Fibroblast of skin of left quadriceps (primary cell): ENCODE measurements at places on chromosomes 2 and 18.

DNA sequence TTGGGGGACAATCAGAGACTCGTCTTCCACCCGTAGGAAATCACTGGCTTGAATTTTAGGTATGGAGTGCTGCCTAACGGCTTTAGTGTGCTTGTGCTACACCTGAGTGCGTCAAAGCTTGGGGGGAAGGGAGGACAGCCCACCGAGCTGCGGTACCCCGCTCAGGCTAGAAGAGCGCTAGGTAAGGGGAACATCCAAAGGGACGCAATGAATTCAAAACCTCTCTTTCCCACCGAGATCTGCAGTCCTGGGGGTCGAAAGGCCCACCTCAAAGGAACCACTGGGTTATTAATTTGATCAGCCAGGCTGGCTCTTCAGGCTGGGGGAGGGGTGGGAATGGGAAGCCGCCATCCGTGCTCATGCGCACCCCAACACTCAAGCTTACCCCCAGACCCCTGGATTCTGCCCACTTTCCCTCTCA is 2.7 kb downstream of the EPHA4 start:
- DNase-seq, result no peak

DNA sequence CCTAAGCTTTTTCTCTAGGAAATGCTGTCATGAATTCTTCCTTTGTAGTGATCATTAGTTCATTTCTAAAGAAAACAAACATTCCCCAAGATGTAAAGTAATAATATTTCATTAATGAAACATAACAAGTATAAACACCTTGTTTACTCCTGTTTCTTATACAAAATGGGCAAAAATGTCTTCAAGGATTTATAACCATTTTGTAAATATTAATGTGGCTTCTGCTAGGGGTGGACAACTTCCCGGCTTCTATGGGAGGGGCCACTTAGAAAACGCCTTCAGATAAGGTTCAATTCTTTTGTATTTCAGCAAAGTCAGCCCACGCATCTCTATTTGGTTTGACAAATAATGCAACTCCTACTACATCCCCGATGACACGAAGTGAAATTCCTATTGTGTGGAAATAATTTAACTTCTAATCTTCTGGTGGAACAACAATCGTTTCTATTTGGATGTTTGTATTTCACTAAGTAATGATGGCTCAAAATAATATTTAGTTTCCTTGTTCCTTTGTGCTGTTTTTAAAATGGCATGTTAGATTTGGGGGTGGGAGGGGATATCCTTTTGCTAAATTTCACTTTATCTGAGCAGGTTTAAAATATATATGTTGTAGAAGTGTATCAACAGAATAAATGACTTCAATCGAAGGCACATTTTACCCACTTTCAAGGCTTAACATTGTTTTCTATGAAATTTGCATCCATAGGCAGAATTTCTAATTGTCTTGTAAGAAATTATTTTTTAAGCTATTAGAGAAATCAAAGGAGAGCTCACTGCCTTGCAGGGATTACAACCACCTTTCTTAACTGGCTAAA is 14.7 kb upstream of the HOXD1 start:
- DNase-seq, result no peak

DNA sequence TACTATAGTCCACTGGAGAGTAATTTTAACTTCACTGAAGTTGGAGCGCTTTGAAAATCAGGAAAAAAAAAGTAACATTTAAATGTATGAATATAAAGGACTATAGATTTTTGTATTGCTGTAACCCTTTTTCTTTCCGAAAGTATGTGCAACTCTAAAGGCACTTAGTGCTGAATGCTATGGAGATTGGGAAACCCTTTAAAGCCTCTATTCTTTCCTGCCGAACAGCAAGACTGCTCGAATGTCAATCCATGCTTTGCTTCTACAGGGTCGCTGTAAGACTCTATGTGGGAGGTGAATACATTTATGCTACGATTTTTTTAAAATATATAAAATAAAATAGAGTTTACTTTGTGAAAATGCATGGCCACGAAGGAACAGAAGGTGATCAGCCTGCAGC is 825 bp downstream of the GRB14 start:
- no peak for DNase-seq

DNA sequence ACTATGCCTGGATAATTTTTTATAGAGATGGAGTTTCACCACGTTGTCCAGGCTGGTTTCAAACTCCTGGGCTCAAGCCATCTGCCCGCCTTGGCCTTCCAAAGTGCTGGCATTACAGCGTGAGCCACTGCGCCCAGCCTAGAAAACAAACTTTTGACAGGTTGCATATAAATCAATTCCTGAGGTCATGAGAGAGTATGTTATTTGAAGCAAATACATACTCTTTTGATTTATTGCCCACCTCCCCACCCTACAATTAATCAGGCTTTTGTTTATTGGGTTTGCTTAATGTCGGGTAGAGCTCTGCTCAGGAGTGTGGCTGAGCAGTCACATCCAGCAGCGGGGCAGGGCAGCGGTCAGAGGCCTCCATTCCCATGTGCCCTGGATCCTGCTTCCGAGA is 37.9 kb upstream of the ASB1 start:
- no peak for DNase-seq

DNA sequence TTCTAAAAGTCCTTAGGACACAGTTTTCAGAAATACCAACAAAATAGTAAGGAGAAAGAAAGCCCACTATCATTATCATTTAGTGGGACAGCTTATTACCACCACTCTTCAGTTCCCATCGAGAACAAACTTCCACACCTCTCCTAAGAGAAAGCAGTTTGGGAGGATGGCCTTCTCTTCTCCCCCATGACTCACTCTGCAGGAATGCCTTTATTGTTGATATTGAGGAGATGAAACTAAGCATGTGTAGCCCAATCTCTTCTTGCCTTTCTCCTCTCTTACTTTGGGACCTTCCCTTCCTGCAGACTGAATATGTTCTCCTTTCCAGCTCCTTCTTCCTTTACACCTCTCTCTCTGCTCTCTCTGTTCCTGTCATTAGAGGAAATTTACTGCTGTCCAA is 30.0 kb upstream of the ERMN start:
- DNase-seq, result no peak
